Immature natural killer cell (primary cell): ENCODE measurements at places on chromosomes 12 and 14.

GRCh38 chr14:54443981-54444380 is 2.8 kb upstream of the CNIH1 start:
- DNase-seq: no peak

GRCh38 chr12:12934556-12934955 is 17.4 kb downstream of the GPRC5D start:
- DNase-seq: no peak

- no peak for DNase-seq
These were observed 2.6 kb upstream of the WNK1 start for GRCh38 chr12:749751-750270.

DNA sequence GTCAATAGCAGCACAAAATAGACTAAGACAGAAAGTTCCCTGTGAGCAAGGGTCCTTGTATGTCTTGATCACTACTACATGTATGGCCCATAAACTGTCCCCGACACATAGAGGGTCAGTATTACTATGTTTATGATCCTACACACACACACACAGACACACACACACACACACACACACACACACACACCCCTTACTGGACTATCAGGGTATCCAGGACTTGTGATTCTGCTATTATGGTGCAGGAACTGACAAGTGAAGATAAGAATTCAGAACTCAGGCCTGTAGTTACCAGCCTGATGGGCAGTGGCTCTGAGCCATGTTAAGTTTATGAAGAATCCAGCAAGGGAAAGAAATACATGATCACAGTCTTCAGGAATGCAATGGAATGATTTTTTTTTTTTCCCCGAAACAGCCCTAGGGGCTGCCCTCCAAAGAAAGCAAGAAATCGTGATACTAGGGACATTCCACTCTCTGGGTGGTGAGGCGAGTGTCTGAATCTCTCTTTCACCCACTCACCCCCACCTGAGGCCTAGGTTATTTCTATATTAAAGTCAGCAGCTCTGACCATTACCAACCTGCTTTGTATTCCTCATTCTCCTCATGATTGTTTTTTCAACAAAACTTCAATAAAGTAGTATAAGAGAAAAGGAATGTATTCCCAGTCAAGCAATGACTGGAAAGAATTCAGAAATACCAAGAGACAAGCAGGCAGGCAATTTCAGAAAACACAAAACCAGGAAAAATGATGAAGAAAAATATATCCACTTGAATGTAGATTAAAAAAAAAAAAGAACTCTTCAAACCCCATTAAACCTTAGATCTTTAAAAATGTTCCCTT is 105.8 kb downstream of the AVPR1A start:
- DNase-seq: no peak

- DNase-seq: peak; percentile 79
These were observed 6.1 kb downstream of the PTPN6 start for GRCh38 chr12:6957151-6957701.
